ENCODE measurements at places on chromosomes 7 and 10.

- DNase-seq: no peak
Observed at GRCh38 chr10:82796510-82796909, 921.5 kb downstream of the NRG3 start.

- no peak for DNase-seq
Observed at GRCh38 chr7:94940241-94940640, 32.8 kb downstream of the PPP1R9A start.

DNA sequence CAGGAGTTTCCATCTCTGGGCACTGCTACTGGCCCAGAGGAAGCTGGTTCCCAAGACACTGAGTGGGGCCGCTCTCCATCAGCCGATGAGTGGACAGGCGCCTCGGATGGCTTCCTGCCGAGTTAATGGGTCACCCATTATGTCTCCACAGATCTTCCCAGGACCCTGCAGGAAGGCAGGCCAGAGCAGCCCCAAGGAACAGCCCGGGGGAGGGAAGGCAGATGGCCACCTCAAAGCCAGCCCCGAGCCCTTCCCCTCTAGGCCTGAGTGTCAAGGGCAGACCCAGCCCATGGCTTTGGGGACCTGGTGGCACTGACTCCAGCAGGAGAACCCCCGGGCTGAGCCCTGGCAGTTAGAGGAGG is 3.4 kb upstream of the LFNG start:
- DNase-seq: no peak

DNA sequence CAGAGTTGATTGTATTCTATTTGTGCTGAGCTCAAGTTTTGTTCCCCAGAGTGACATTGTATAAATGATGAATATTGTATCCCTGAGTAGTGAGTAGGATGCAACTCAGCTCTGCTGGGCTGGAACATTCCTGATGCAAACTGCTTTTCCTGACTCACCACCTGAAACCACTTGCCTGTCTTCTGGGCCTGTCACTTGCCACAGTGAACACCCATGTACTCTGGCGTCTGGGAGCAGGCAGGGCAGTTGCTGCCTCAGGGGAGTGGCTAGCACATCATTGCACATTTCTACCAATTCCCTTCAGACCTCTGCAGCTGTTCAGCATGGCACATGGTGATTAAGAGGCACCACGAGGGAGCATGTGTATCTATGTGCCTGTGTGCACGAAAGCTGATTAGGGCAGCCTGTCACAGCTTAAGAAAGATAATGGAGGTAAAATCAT is 157.3 kb downstream of the SND1 start:
- DNase-seq: no peak

GRCh38 chr10:80133206-80133605 is 676 bp downstream of the PLAC9 start:
- no peak for DNase-seq

Measured in upper lobe of right lung (tissue), 1 donor.